ENCODE measurements at places on chromosomes 5 and 9. TPM values are rescaled to one million over a fixed set of nuclear protein-coding genes. Genes with fewer than 3 reads are reported as not detected.

TMEM215 gene
- not detected for total RNA-seq

GABBR2 gene
- 20.3 TPM for total RNA-seq

CRAT gene
- 18.8 TPM for total RNA-seq

GSN gene
- 461 TPM for total RNA-seq

GRIN1 gene
- total RNA-seq: not detected

PCDHA11 gene
- under 0.01 TPM for total RNA-seq

GPR150 gene
- total RNA-seq: under 0.01 TPM

SVEP1 gene
- 16.7 TPM for total RNA-seq

Data from IMR-90 (cell line).